ENCODE measurements at places on chromosomes 4 and X.
A peak's percentile ranks its signal among the peaks of the same experiment; 100 is the strongest.

- no peak for DNase-seq
These were observed 2164.0 kb downstream of the PCDH7 start for GRCh38 chr4:32884198-32884597.

GRCh38 chr4:123744664-123745290, 348.2 kb downstream of the SPRY1 start:
- DNase-seq: no peak

DNA sequence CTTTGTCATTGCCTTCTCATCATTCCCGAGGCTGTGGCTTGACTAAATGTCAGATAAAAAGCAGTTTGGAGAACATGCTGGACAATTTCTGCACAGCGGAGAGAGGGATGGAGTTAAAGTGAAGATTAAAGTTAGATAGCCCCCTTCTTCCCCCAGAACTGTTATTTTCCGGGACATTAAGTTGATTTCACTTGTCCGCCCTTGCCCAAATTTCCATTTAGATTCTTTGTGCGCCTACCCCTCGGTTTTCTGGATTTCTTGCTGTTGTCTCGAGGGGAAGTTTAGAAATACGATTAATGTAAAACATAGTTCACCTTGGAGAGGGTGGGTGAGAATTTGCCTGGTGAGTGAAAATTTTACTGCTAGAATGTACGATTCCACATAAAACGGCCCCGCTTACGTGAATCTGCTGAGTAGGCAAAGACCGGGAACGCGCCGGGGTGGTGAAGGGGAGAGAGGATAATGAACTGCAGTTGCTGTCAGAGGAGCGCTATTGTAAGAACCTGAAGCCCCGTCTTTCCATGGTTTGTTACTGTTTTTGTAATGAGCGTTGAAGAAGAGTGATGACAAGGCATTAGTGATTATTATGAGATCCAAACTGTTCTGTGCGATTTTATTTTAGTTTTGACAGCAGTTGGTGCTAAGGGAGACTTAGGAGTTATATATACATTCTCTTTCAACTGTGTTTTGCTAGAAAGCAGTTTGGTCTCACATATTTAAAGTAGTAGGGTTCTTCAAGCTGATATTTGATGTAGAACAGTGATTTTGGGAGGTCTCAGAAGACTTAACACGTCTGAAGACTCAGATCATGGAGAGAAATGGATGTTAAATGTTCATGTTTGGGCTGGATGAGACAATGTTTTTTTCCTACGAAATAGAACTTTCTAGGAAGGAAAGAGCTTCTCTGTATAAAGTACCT, 73.0 kb downstream of the AFF1 start:
- peak; percentile 25 for DNase-seq

- no peak for DNase-seq
These were observed 9.8 kb downstream of the EREG start for GRCh38 chr4:74374561-74375327.

- no peak for DNase-seq
These were observed 139.1 kb downstream of the KDR start for GRCh38 chr4:54986095-54986846.

GRCh38 chr4:128358231-128358912, 70.8 kb upstream of the PGRMC2 start:
- no peak for DNase-seq

DNA sequence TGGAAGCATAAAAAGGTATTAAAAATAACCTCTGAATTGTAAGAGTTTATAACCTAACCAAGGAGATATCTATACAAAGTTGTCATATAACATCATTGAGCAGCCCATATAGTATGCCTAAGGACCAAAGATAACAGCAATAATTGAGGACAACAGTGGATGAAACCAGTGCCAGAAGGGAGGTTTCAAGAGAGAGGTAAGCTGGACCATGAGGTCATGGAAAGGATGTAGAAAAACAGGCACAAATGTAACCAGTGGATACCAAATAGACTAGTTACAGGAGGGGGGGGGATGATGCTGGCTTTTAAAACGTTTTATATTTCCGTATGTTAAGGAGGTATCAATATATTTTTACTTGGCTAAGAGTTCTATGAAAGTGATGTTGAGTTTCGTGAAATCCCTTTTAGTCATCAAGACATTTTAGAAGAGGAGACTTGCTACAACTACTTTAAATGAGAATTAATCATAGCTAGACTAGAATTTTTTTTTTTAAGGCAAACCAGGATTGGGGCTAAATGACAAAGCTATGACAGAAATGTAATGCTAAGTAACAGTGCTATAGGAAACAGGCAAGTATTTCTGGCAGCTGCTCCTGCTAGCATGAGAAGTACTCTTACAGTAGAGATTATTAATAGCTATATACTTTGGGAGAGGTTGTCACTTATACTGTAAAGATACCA, 161.1 kb downstream of the FBXW7 start:
- DNase-seq: no peak

DNA sequence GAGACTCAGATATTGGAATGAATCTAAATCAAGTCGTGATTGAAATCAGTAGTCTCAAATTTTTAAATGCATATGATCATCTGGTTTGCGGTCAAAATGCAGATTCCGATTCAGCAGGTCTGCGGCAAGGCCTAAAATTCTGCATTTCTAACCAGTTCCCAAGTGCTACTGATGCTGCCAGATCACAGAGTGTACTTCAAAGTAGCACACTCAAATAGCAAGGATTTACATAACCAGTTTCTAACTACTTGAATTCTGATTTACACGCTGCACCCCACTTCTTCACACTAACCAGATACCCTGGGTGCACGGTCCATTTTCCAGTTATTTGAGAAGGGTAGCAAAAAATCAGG, 752 bp downstream of the MBTPS2 start:
- DNase-seq: peak; percentile 6

GRCh38 chrX:93637591-93637990, 35.8 kb downstream of the NAP1L3 start:
- DNase-seq: no peak

DNA sequence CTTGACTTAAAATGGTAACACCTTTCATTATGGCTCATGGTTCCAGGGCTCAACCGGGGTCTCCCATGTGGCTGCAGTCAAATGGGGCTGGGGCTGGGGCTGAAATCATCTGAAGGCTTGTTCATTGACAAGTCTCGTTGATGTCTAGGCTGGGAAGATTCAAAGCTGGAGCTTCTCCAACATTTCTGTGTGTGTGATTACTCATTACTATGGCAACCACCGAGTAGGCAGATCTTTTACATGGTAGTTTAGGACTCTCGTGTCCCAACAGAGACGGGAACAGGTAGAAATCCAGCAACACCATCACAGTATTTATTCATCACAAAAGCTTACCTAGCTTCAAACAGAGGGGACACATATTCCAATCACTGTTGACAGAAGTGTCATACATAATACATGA, 7.8 kb downstream of the YTHDC1 start:
- no peak for DNase-seq

GRCh38 chr4:154082760-154083535, 294.1 kb upstream of the SFRP2 start:
- DNase-seq: no peak

GRCh38 chr4:7585768-7586167, 151.0 kb upstream of the PSAPL1 start:
- no peak for DNase-seq

DNA sequence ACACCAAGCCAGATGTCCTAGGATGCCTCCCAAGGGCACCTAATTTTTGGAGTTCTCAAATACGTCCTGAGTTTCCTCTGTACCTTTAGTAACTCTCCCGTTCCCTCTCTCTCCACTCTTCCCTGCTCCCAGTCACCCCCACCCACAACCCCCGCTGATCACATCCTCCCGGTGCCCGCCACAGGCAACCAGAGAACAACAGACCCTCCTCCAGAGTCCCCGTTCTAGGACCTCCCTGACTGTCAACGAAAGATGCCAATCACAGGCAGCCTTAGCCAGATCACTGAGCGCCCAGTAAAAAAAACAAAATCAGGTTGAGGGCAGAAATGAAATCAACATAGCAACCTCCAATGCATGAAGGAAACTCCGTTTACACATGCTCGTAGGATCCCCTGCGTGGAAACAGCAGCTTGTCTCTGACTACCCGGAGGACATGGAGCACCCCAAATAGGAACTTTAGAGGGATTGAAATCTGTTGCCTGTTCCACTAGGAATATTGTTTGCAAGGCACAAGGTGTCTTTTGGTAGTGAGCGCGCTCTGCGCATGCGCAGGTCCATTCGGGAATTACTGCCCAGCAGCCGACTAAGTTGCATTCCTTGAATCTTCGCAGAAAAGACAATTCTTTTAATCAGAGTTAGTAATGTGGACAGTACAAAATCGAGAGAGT, at the start of gene GABRB1:
GABRB1 (plus strand) TSS at position 557 of the 668 bp plus-strand sequence.
- DNase-seq: no peak

GRCh38 chr4:177948853-177949252, 506.6 kb upstream of the AGA start:
- no peak for DNase-seq

Data from activated CD4-positive, alpha-beta T cell treated with anti-CD3 and anti-CD28 coated beads for 24 hours (primary cell).